GM06990 (cell line): ENCODE measurements at places on chromosomes 2 and 18.

DNA sequence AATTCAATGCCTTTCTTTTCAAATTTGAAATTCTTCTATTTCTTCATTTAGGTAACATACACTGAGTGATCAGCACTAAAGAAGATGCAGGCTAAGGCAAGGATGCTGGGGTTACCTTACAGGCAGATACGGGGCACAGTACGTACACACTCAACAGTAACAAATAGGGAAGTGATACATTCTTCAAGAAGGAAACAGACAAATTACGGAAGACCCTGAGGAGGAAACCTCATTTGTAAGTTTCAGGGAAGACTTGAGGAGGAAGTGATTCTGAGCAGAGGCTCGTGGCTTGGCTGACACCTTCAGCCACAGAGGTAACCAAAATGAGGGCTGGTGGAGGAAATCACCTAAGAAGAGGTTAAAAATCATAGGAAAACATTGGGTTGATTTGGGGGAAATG, 1108.3 kb upstream of the KLHL29 start:
- no peak for DNase-seq

DNA sequence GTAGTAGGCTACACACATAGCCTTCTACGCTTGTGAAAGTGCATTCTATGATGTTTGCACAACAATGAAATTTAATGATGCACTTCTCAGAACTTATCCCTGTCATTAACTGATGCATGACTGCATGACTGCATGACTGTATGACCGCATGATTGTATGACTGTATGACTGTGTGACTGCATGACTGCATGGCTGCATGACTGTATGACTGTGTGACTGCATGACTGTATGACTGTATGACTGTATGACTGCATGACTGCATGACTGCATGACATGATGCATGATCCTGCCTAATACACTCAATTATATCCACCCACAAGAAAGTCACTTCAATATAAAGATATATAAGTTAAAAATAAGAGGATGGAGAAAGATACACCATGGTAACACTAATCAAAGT, 365.4 kb upstream of the FSIP2 start:
- DNase-seq = no peak

- peak; percentile 78 for DNase-seq
Observed at GRCh38 chr2:179031731-179032408, 18.1 kb downstream of the CCDC141 start.

DNA sequence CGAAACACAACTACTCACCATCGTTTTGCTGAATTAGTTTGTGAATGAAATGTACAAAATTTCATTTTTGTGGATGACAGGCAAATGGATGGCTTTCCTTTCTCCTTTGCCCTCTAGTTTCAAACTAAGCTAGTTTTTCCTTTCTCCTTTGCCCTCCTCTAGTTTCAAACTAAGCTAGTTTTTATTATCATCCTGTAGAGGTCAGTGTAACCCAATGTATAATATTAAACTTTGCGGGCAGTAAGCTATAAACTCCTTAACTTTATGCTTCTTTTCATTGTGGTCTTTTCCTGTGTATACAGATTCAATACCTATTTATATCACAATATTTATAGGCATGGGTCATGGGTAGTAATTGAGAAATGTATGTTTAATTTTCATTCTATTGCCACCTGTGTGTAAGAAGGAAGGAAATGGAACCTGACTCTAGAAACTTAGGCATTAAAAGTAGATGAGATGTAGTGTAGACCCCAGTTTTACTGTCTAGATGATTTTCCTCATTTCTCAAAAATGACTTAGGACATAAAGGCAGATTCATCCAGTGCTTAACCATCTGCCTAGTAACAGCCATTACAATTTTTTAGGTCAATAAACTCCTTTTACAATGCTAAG, 58.1 kb downstream of the MAP3K19 start:
- DNase-seq = no peak

- DNase-seq = no peak
Observed at GRCh38 chr2:5474716-5475115, 217.5 kb upstream of the SOX11 start.

- DNase-seq = no peak
Observed at GRCh38 chr2:233837694-233838229, 16.6 kb downstream of the HJURP start.

GRCh38 chr2:236917164-236917563, 168.5 kb upstream of the COPS8 start:
- no peak for DNase-seq

DNA sequence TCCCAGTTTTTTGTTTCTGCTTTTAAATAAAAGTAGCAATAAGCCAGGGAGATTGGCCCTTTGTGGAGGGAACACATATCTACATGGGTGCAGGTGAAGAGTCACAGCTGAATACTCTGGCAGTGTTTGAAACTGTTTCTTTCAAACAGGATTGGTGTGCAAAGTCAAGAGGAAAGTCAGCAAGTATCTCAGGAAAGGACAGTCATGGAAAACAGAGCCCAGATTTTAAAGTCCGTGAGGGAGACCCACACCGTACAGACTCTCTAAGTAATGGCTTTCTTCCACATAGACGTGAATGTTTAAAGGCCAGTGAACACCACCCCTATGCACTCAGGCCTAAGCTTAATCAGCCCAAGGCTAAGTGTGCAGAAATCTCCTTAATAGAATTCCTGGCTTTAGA, 95.3 kb downstream of the GFPT1 start:
- DNase-seq = no peak

DNA sequence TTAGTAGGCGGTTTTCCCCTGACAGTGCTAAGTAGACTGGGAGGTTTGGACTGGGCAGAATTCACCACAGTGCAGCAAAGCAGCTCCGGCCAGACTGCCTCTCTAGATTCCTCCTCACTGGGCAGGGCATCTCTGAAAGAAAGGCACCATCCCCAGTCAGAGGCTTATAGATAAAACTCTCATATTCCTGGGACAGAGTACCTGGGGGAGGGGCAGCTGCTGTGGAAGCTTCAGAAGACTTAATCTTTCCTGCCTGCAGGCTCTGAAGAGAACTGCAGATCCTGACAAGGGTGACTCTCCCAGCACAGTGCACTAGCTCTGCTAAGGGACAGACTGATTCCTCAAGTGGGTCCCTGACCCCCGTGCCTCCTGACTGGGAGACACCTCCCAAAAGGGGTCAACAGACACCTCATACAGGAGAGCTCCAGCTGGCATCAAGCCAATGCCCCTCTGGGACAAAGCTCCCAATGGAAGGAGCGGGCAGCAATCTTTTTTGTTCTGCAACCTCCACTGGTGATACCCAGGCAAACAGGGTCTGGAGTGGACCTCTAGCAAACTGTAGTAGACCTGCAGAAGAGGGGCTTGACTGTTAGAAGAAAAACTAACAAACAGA, 266.8 kb upstream of the CRIM1 start:
- no peak for DNase-seq

GRCh38 chr18:50816419-50817166, 3.2 kb downstream of the MRO start:
- DNase-seq = no peak

GRCh38 chr2:216339456-216340279, 32.6 kb downstream of the MARCHF4 start:
- DNase-seq = no peak

DNA sequence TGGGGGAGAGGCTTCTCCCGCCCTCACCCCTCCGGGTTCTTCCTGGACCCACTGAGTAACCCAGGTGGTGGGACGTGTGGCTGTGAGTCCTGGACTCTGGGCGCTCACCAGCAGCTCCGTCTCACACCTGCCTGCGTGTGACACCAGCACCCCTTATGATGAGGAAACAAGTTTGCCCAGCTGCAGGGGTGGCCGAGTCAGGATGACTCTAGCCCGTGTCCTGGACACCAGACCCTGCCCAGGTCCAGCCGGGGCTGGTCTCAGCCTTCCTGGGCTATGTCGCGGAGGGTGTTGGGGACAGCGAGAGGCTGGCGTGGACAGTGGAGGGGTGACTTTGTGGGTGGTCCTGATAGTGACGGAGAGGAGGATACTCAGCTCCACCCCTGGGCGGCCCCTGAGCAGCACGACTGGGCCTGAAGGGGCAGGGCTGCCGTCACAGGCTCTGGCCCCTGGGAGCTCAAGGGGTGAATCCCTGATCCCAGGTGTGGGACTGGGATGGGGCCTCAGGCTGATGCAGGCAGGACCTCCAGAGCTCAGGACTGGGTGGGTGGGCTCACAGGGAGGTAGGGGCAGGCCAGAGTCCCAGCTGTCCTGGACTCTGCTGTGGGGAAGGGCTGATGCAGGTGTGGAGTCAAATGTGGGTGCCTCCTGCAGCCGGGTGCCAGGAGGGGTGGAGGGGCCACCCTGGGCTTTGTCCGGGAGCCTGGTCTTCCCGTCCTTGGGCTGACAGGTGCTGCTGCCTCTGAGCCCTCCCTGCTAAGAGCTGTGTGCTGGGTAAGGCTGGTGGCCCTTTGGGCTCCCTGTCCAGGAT, 3.7 kb downstream of the GPR35 start:
- no peak for DNase-seq
